ENCODE measurements at places on chromosomes 1 and 21. TPM values are rescaled to one million over a fixed set of nuclear protein-coding genes. Genes with fewer than 3 reads are reported as not detected.

DNA sequence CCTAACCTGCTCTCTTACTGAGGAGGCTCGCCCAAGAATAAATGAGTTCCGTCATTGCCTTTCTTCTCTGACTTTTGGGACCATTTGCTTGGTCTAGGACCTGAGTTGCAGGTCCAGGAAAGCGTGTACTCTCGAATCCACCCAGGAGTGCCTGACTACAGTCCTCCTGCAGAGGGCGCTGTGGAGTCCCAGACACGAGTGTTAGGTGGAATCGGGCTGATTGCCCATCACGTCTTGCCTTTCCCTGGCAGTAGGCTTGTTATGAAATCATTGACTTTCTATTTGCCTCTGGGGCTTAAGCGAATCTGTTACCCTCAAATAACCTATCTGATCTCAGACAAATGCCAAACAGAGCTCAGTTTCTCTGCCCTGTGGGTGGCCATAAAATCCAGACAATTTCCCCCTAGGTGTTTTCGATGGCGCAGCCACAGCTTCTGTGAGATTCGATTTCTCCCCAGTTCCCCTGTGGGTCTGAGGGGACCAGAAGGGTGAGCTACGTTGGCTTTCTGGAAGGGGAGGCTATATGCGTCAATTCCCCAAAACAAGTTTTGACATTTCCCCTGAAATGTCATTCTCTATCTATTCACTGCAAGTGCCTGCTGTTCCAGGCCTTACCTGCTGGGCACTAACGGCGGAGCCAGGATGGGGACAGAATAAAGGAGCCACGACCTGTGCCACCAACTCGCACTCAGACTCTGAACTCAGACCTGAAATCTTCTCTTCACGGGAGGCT, at the start of gene IL20:
TSS of gene IL20 (plus strand) at position 685 of the 733 bp plus-strand sequence. CDS start 230 bp downstream, outside the sequence.
- no peaks in the 10 kb centered on the region for H3K36me3 ChIP-seq
- peak; percentile 20 for DNase-seq
- peaks cover 25% of the 10 kb centered on the region for H3K27me3 ChIP-seq

GRCh38 chr1:24103879-24104278, 8.1 kb downstream of the MYOM3 start:
- no peak overlapping the region for H3K4me3 ChIP-seq
- H3K27ac ChIP-seq, result no peak overlapping the region
- H3K36me3 ChIP-seq, result no peaks in the 10 kb centered on the region
- DNase-seq, result no peak

The DAB1 gene
- 0.91 TPM for total RNA-seq

The BLACAT1 gene
- 2.2 TPM for total RNA-seq

The ALX3 gene
- total RNA-seq, result not detected

DNA sequence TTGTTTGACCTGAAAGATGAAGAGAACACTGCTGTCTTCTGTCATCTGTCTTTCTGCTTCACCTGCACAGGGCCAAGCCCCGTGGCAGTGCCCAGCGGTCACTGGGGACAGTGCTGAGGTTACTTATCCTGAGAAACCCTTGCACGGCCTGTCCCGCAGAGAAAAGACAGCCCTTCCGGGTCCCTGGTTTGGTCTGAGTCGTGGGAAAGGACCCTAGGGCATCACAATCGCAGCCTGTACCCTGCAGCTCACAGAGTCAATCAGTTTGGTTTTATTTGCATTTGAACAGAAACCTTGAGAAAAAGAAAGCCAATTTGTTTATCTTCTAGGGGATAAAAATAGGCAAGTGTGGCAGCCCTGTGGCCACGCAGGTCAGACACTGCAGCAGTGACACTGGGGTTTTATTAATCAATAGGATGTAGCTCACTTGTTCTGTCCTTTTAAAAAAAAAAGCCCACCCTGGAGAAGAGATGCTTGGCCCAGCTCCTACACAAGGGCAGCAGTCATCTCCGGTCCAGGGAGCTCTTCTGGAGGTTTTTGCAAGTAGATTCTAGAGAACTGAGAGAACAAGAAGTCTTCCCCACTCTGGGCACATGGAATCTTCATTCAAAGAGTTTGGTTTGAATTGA, 120.0 kb downstream of the PEX14 start:
- peaks cover 10% of the 10 kb centered on the region for H3K4me1 ChIP-seq
- H3K27me3 ChIP-seq, result no peaks in the 10 kb centered on the region

DNA sequence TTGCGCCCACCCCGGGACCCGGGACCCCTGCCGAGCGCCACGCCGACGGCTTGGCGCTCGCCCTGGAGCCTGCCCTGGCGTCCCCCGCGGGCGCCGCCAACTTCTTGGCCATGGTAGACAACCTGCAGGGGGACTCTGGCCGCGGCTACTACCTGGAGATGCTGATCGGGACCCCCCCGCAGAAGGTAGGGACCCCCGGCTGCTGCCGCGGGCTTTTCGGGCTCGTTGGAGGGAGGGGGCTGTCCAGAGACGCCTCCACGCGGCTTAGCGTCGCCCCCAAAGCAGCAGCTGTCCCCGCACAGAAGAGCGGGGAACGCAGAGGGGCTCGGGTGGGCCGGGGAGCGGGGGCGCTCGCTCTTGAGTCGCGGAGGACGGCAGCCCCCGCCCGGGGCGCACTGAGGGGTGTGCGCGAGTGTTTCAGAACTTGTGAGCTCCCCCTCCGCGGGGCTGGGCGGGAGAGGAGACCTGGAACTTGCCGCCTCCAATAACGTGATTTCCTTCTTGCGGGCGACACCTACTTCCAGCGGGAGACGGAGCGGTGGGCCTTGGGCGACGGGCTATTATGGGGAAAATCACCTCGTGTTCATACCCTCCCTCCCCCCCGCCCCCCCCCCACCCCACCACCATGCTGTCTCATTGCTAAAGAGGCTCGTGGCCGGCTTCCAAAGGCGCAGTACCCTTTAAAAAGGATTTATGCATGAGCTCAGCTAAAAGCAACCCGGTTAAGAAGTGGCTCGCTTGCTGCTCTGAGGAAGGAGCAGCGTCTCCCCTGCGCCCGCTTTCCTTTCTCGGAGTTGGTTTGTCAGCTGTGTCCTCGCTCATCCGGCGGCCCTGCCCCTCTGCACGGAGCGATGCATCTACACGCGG, 664 bp downstream of the BACE2 start:
- H3K27ac ChIP-seq, result peak overlapping the region; percentile 48
- no peaks in the 10 kb centered on the region for H3K36me3 ChIP-seq
- peaks cover 19% of the 10 kb centered on the region for H3K4me1 ChIP-seq
- peak overlapping the region; percentile 64 for H3K4me3 ChIP-seq

DNA sequence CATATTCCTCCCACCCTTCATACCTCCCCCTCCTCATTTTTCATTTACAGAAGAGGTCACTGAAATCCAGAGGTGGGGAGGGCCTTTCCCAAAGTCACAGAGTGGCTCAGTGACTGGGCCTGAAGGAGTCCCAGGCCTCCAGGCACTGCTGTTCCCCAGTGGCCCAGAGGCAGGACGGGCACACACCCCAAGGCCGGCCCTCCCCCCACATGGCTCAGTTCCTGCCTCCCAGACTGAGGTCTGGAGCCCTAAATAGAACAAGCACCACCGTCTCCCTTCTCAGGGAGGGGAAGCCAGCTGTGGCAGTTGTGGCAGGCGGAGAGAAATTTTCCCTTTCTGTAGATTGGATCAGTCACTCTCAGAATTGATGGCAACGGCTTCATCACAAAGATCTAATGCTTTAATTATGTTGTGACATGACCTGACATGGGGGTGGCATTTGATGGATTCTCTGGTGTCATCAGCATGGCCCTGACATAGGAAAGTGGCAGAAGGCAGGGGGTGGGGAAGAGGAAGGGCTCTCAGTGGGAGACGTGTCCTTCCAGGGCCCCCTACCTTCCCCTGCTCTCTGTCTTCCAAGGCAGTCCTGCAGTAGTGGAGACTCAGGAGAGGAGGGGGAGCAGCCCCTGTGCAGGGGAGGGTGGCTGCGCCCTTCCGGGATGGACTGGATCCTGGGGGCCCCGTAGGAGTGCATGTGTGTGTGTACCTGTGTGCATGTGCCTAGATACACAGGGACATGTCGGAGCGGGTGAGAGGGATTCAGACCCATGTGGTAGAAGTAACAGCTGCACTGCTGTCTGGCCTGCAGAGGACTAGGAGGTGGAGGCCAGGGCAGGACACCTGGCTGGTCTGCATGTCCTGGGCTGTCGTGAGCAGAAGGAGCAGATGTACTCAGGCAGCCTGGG, 41.2 kb upstream of the FOXO6 start:
- H3K27me3 ChIP-seq, result no peaks in the 10 kb centered on the region
- H3K4me1 ChIP-seq, result peaks cover 4% of the 10 kb centered on the region
- DNase-seq, result no peak
- no peak overlapping the region for H3K27ac ChIP-seq

DNA sequence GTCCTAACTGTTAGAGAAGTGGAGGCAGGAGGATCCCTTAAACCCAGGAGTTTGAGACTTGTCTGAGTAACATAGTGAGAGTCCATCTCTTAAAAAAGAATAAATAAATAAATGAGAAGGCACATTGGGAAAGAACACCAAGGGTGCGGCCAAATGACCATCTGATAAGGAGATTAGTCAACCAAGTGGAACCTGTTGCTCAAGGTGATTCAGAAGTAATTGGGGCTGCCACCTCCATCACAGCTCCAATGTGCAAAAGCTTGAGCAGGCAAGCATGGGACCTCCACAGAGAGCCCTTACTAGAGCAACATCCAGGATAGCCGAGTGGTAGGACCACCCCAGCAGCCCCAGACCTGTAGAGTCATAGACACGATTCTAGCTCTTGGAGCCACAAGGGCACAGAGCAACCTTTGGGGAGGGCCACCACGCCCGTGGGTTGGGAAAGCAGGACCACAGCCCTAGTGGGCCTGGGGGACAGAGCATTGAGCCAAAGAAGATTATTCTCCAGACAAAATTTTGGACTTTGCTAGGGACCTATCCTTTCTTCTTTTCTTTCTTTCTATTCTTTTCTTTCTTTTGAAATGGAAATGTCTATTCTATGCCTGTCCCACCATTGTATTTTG, 40.9 kb downstream of the KCNK1 start:
- H3K27ac ChIP-seq, result no peak overlapping the region
- no peaks in the 10 kb centered on the region for H3K36me3 ChIP-seq
- DNase-seq, result peak; percentile 22
- H3K27me3 ChIP-seq, result no peaks in the 10 kb centered on the region

The CFAP45 gene
- total RNA-seq, result 3.2 TPM

DNA sequence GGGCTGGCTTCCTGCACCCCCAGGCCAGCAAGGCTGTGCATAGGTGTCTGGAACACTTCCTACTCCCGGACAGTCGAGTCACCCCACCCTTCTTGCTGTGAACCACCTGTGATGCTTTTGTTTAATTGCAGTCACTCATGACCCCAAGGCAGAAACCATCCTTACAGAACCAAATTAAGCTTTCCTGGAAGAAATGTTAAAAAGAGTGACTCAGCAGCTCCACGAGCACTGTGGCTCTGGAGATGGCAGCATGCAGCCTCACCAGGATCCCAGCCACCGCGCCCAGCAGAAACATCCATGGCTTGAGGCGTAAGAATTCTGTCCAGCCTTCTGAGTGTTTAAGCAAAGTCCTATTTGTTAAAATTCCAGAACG, 28.8 kb downstream of the SNAP47 start:
- peaks cover 37% of the 10 kb centered on the region for H3K4me1 ChIP-seq
- H3K36me3 ChIP-seq, result peaks cover 20% of the 10 kb centered on the region
- no peak overlapping the region for H3K27ac ChIP-seq
- H3K4me3 ChIP-seq, result no peak overlapping the region

DNA sequence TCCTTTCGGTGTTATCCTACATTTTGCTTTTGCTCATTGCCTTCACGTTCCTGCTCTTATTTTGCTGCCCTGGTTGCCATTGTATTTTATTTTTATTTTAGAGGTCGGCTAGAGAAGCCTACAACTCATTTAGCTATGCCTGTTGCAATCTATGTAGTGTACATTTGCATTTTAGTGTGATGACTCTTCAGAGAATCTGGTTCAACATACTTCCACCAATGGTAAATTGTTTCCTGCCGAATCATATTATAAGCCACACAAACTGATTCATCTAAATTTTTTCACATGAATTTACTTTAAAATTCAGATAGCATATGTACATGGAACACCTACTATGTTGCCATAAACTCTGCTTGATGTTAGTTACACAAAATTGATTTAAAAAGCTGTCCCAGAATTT, 1596.9 kb downstream of the PLA2G4A start:
- DNase-seq, result peak; percentile 74
- H3K4me3 ChIP-seq, result no peak overlapping the region
- peak overlapping the region; percentile 35 for H3K27ac ChIP-seq
- H3K4me1 ChIP-seq, result no peaks in the 10 kb centered on the region
- no peaks in the 10 kb centered on the region for H3K36me3 ChIP-seq

DNA sequence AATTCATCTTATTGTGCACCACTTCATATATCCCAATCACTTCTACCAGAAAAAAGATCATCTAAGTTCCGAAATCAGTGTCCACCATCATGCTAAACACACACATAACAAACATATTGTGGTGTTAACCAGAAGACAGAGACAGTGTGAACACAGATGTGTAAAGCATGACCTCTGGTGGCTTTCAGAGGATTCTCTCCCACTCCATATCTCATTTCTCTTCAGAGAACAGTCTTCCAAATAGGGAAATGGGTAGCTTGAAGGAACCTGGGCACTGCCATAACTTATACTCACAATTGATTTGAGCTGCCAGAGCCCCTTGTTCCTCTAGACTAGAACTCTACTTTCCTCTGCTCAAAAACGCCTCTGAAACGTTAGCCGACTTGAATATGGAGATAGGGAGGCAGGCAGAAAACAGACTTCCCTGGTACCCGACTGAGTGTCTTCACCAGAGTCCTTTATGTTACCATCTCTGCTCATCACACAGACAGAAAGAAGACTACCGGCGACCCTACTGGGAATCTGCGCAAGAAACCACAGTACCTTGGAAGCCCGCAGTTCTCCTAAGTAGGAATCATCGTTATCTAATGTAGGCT, 1.8 kb upstream of the ELAPOR1 start:
- H3K36me3 ChIP-seq, result no peaks in the 10 kb centered on the region
- no peak overlapping the region for H3K27ac ChIP-seq
- DNase-seq, result no peak

- no peak overlapping the region for H3K27ac ChIP-seq
- no peaks in the 10 kb centered on the region for H3K4me1 ChIP-seq
- no peak overlapping the region for H3K4me3 ChIP-seq
These were observed 30.0 kb upstream of the PM20D1 start for GRCh38 chr1:205879974-205880373.

- no peaks in the 10 kb centered on the region for H3K36me3 ChIP-seq
- H3K27me3 ChIP-seq, result no peaks in the 10 kb centered on the region
- no peak overlapping the region for H3K27ac ChIP-seq
- H3K4me1 ChIP-seq, result peaks cover 9% of the 10 kb centered on the region
- no peak overlapping the region for H3K4me3 ChIP-seq
These were observed 15.3 kb downstream of the ZBTB7B start for GRCh38 chr1:155017946-155018316.

DNA sequence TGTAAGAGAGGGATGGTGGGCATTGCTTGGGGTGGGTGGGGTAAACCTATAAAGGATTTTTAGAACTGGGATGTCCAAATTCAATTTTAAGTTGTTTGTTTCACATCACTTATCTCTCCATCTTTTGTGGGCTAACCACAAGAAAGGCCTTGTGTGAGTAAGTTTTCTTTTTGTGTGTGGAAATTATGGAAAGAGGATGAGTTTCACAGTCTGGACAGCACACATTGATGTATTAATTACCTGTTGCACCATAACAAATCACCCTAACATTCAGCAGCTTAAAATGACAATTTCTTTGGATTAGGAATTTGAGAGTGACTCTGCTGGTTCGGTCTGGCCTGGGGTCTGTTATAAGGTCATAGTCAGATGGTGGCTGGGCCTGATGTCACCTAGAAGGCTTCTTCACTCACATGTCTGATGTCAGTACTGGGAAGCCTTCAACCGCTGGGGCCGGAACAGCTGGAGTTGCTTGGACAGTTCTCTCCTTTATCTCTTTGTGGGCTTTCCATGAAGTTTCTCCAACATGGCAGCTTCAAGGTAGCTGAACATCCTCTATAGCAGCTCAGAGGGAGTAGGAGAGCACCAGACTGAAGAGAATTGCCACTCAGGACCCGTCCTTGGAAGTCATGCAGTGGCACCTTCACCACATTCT, 2.0 kb upstream of the COL9A2 start:
- no peak for DNase-seq
- H3K4me3 ChIP-seq, result no peak overlapping the region
- H3K27ac ChIP-seq, result no peak overlapping the region
- H3K4me1 ChIP-seq, result peaks cover 22% of the 10 kb centered on the region
- peaks cover 25% of the 10 kb centered on the region for H3K27me3 ChIP-seq
